ENCODE measurements at places on chromosomes 4 and X.
A peak's percentile ranks its signal among the peaks of the same experiment; 100 is the strongest.

- no peak for DNase-seq
Measured at GRCh38 chr4:7074426-7074825, 6.6 kb upstream of the GRPEL1 start.

DNA sequence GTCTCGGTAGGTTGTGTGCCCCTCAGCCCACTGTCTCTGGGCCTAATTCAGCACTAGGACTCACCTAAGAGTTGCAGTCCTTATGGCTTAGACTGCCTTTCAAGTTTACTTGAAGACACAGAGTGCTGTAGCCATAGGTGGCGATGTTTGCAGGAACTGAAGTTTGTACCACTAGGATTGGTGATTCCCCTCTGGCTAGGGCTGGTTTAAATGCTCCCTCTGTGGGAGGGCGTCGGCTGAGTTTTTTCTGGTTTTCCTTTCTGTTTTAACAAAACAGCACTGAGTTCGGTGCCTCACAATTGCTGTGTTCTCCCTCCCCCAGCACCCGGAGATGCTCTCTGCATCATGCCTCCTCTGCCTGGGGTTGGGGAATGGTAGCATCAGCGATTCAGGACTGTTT, 480.9 kb downstream of the PCDH11X start:
- no peak for DNase-seq

GRCh38 chr4:3529363-3529762, 2.9 kb downstream of the LRPAP1 start:
- DNase-seq: no peak

DNA sequence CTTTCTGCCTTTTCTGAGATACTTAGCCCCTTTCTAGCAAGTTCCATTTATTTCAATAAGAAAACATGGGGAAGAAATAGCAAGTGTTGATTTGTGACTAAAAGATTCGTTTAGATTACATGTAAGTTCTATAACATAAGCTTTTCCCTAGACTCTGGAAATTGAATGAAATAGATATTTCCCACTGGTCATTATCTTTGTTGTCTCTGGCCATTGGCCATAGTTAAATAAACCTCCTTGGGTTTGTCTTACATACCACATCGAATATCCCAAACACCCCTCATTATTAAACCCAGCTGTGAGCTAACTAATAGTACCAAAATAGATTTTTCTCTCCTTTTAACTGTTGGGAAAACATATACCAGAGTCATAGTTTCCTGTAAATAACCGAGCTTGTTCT, 534.8 kb downstream of the IQCM start:
- no peak for DNase-seq

- DNase-seq: peak; percentile 15
Measured at GRCh38 chrX:54808109-54808604, 612 bp downstream of the MAGED2 start.

DNA sequence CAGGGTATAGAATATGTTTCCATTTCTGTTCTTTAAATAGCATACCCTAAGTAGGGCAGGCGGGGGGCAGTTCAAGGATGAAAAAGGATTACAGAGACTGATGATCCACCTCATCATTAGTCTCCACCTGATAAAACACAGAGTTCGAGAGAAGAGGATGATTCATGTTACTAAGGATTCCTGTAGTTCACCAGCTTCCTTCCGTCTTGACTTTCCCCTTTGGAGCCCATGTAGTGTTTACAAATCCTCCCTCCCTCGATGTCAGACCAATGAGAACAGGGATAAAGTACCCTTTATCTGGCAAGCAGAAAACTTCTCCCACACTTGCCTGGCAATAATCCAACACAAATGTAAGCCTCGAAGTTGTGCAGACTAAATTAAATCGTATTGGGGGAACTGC, 526.3 kb upstream of the FAM241A start:
- DNase-seq: no peak

GRCh38 chr4:169774466-169775445, 17.0 kb upstream of the HPF1 start:
- DNase-seq: peak; percentile 11

DNA sequence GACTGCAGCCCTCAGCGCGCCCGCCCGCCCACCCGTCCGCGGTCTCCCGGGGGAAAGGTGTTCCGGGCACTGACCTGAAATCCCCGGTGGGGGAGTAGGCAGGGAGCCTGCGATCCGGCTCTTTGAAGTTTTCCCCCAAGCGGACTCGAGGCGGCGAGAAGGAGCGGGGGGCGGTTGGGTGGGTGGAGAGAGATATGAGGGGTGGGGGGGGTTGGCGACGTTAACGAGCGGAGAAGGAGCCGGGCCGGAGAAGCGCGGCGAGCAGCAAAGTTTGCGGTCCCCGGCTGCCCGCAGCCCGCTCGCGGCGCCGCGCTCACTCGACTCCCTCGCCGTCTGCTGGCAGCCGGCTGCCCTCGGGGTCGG, 636 bp downstream of the BCOR start:
- no peak for DNase-seq

GRCh38 chr4:140071806-140072205, 82.2 kb downstream of the MAML3 start:
- DNase-seq: peak; percentile 38

DNA sequence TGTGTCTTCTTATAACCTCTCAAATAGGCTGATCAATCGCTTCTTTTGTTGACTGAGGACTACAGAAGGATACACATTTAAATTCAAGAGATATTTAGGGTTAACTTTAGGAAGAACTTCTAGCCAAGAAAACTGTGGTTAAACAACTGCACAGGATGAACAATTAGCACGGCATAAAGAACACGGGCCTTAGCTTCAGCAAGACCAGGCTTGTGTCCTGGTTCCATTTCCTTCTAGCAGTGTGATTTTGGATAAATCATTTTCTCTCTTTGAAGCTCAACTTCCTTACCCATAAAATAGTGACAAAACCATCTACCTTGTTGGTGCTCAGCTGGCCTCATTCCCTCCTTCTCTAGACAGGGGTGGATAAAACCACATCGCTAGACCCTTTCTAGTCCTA, 117.6 kb downstream of the TSPAN5 start:
- no peak for DNase-seq

DNA sequence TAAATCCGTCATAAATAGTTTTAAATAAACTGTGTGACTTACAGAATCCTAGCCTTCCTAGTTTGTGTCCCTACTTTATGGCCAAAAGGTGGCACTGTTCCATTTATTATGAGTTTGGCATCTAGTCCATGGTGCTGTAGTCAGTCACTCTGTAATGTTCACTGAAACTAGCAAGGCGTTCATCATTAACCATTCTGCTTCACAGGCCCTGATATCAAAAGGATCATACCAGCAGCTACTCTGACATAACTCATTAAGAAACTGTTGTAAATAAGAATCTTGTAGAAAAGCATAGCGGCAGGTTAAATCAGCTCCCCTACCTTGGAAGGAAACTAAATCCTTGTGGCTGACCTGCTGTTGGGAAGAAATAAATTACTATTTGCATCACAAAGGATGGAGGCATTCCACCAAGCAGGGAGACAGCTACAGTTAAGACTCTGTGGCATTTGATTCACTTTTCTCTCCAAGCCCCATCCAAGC, 919.6 kb upstream of the DIAPH2 start:
- DNase-seq: no peak

- no peak for DNase-seq
Measured at GRCh38 chrX:43513085-43513484, 143.0 kb upstream of the MAOA start.

DNA sequence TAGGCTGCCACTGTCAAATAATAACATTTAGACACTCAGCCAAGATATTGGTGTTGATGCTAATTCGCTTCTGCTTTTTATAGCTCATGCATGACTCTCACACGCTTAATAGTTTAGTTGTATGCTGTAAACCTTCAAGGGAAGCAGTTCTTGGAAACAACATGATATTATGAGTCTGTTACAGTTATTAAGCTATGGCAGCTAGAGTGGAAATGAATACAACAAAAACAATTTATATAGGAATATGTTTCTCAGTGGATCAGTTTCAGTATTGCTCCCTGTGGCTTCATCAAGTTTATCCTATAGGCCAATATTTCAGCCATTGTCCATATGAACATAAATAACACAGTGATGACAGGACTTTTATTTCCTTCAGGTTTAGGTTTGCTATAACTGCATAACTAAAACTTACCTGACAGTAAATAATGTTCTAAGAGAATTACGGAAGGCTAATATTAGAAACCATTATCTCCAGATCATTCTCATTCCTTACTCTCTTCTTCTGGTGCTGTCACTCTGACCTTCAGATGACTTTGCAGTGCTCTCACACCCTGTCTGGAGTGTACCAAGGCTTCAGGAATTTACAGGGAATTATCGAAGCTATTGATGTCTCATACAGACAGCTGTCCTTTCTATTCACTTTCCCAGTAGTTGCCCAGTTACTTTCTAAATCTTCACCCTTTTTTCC, 555.0 kb downstream of the ANKRD50 start:
- DNase-seq: no peak

DNA sequence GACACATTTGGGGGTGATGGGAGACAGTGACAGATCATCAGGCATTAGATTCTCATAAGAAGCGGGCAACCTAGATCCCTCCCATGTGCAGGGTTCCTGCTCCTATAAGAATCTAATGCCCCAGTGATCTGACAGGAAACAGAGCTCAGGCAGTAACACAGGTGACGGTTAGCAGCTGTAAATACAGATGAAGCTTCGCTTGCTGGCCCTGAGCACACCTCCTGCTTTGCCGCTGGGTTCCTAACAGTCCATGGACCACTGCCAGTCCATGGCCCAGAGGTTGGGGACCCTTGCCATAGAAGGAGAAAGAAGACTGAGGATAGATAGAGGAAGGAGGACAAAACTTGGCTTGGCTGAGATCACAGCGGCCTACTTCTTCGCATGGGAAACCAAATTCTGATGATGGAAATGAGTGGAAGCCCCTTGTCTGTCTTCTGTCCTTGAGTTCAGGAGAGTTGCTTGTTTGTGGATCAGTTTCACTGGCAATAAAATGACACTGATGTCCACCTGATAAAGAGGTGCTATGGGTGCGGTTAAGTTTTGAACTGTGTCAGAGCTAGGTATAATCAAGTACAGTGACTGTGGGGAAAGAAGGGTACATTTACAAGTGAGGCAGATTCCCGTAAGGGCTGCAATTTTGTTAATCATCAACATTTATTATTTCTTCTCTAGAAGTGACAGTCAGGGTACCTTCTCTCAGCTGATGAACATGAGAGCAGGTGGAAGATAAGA, 1.7 kb upstream of the TIFA start:
- DNase-seq: no peak

- no peak for DNase-seq
Measured at GRCh38 chr4:183860119-183860518, 45.0 kb upstream of the STOX2 start.

GRCh38 chr4:141158219-141158618, 24.9 kb upstream of the RNF150 start:
- no peak for DNase-seq

GRCh38 chrX:44621078-44621477, 78.4 kb upstream of the FUNDC1 start:
- no peak for DNase-seq

- no peak for DNase-seq
Measured at GRCh38 chr4:82138374-82138773, 235.4 kb downstream of the HNRNPD start.

GRCh38 chr4:34372815-34373214, 1871.5 kb downstream of the ARAP2 start:
- DNase-seq: no peak

DNA sequence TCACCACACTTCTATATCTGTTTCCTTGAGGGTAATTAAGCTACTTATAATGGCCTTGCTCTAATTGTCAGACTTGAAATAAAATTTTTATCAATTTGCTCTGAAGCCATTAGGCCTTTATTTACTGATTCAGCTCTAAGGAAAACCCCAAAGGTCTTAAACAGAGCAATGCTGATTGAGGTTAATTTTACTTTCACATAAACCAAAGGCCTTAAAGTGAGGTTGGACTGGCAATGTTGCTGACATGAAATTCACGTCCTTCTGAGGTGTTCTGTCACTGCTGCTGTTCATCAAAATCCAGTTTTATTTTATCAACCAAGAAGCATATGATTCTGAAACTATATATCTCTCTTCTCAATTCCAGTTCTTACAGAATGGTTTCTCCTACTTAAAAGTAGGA, 21.7 kb upstream of the GPRIN3 start:
- no peak for DNase-seq

GRCh38 chr4:26133840-26134239, 187.0 kb upstream of the RBPJ start:
- no peak for DNase-seq

DNA sequence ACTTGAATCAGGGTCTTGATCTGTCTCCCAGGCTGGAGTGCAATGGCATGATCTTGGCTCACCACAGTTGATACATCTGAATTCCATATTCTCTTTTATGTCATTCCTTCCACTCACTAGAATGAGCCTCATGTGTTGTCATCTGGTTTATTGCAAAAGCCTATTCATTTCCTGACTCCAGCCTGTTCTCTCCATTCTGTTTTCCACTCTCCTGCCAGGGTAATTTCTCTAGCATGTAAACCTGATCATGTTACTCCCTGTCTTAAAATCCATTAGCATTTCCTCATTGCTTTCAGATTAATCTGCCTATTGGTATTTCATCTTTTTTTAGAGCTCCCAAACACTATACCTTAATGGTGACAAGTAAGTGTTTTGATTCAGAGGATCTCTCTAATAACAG, 4.3 kb upstream of the DDX60L start:
- DNase-seq: no peak

All from activated T-helper 1 cell treated with anti-CD3 and anti-CD28 coated beads, Interleukin-2, amount 50 U/mL, for 16 hours (primary cell).